ENCODE measurements at places on chromosomes 7 and 10. TPM values are rescaled to one million over a fixed set of nuclear protein-coding genes. Genes with fewer than 3 reads are reported as not detected.
A peak's percentile ranks its signal among the peaks of the same experiment; 100 is the strongest.

DNA sequence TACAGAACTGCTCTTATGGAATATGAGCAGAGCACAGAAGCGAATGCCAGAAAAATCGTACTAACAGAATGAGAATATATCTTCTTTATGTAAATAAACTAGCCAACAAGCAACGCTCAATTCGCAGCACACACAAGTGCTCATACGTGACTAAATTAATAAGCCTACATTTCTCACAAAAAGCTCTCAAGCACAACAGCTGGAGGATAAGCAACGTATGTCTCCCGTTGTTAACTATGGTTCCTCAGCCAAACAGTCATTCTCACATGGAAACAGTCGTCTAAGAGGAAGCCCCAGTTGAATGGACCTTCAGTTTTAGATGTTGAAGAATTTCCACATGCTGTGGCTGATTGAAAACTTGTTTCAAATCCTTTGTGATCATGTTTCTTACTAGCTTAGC is 110.4 kb downstream of the PKD1L1 start:
- no peak for DNase-seq

GRCh38 chr7:37665352-37666022 is 18.1 kb upstream of the GPR141 start:
- DNase-seq: no peak

Gene ERVW-1
- not detected for total RNA-seq

DNA sequence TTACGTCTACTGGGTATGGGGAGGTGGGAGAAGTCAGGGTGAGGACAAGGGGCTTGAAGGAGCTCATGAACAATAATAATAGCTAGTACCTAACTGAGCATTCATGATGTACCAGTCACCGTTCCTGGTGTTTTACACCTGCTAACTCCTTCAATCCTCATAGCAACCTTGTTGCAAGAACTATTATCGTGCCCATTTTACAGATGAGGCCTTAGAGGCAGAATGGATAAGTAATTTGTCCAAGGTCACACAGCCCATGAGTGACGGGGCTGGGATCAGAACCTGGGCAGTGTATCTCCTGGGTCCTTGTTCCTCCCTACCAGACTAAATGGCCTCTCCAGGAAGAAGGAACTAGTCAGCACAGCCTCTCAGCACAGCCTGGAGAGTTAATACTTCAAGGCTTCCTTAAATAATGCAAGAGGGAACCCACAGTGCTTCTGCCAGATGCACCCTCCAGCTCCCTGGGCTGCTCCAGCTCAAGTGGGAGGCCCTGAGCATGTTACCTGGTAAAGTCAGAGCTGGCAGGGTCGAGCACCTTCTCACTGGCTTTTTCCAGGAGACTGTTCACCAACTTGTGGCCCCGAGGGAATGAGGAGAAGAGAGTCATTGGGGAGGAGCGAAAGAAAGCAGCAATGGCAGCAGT is 28.8 kb downstream of the RRP12 start:
- DNase-seq: no peak

- DNase-seq: peak; percentile 79
Observed at GRCh38 chr10:101062232-101063049, 652 bp downstream of the KAZALD1 start.

- no peak for DNase-seq
Observed at GRCh38 chr10:59087486-59087885, 89.0 kb upstream of the PHYHIPL start.

- DNase-seq: no peak
Observed at GRCh38 chr7:145104400-145104799, 268.5 kb upstream of the TPK1 start.

DNA sequence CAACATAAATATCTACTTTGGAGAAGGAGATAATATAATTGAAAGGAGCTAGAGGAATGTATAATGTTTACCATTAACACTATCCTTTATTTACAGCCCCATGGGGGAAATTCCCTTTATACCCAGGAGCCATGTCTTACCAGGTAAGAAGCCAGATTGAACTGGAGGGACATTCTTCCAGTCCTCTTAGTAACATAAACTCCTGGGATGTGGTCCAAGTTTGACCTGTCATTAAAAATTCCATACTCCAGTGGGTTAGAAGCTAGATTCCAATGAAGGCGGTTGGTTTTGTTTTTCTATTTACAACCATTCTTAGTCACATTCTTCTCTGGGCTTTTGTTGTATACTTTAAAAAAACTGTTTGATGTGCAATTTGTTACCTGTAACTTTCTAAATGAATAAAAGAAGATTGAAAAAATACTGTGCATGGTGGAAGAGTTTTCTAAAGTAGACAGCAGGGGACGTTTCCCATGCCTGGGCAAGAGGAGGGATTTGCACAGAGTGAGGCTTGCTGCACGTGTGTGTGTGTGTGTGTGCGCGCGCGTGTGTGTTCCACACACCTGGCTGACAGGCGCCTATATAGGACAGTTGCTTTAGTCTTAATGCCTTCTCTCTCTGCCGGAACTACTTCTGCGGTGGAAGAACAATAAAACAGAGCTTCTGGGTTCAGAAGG is 2.0 kb downstream of the PLCE1 start:
- DNase-seq: no peak

GRCh38 chr10:110378533-110379108 is 73.9 kb upstream of the SMNDC1 start:
- no peak for DNase-seq

GRCh38 chr10:96470116-96470743 is 43.5 kb downstream of the TLL2 start:
- peak; percentile 47 for DNase-seq

- DNase-seq: no peak
Observed at GRCh38 chr7:85521108-85521694, 334.3 kb upstream of the SEMA3D start.

Gene RBP4
- total RNA-seq: 4.2 TPM

Data from left ventricle myocardium superior (tissue), 1 donor.